ENCODE measurements at places on chromosomes 2 and 18.

- no peak for DNase-seq
These were observed 53.5 kb upstream of the SPOPL start for GRCh38 chr2:138447889-138448570.

- DNase-seq, result no peak
These were observed 53.7 kb downstream of the EHD3 start for GRCh38 chr2:31287654-31288053.

- DNase-seq, result no peak
These were observed 205.4 kb downstream of the DYSF start for GRCh38 chr2:71658771-71659170.

DNA sequence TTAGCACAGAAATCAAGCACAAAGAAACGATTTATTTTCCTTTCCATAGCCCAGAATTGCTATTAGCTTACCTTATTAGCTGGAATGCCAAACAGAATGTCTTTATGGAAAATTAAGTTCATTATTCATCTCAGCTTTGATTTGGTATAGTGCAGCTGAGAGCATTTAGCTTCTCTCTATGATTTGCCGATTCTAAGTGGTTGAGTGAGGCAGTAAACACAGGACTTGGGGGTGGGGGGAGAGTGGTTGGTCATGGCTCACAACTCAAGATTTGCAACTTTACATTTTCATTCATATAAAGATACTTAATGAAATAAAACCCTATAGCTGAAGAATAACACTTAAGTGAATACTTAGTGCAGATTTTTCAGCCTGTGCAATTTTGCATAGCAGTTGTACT lies 395.2 kb downstream of the TGIF1 start:
- no peak for DNase-seq

DNA sequence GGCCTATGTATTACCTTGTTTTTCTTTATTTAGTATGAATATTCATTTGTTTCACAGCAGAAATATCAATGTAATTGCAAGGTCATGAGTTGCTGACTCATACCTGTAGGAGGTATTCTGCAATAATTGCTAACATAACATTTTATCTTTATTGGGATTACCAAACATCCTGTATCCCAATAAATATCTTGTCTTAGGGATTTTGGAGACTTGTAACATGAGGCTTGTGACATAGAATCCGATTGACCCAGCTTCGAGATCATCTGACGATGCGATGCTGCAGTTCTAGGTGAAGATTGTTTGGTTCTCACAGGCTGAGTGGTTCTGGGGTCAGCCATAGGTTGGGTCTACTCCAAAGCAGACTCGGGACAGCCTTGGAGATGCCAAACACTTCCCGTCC lies 133.4 kb upstream of the RND3 start:
- DNase-seq, result peak; percentile 11

GRCh38 chr2:228344531-228344930 lies 163.0 kb upstream of the SPHKAP start:
- no peak for DNase-seq

GRCh38 chr18:48303883-48304282 lies 105.3 kb downstream of the ZBTB7C start:
- DNase-seq, result no peak

DNA sequence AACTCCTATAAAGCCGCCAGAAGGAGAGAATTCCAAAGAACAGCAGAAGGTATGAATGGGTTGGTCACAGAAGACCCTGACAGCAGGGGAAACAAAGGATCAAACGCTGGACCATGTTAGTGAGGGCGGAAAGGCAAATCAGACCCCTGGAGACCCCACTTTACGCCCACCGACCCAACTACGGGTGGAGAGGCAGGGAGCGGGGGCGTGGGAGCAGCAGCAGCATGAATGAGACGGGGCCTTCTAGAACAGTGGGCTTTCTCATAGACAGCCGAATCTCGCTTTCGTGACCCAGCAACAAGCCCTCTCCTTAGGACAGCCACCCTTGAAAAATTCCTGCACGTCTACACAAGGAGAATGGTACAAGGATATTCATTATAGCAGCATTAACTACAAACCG lies 191.0 kb downstream of the HDAC4 start:
- DNase-seq, result no peak
